ENCODE measurements at places on chromosomes 2 and 18.

- DNase-seq, result no peak
These were observed 65.4 kb downstream of the PLA2R1 start for GRCh38 chr2:159996792-159997546.

DNA sequence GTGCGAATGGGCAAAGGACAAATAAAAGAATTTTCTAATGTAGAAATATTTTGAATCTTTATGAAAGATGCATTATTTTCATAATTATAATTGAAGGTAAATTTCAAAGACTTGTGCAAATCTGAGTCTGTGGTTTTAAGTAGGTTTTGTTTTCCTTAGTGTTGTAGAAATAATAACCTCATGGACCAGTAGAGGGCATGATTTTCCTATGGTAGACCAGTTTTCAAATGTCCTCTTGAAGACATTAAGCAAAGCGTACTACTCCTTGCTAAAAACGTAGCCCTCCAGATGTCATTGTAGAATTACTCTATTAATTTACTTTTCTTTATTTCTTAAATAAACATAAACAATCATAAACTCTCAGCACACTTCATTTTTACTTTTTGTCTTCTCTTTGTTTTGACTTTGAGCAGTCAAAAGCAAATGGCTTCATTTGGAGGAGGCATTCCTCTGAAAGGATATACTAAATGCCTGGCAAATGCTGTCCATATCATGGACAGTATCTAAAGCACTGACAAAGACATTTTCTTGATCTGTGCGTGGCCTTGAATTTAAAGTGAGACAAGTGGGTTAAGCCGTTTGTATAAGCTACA lies 85.8 kb upstream of the FAM237A start:
- no peak for DNase-seq

DNA sequence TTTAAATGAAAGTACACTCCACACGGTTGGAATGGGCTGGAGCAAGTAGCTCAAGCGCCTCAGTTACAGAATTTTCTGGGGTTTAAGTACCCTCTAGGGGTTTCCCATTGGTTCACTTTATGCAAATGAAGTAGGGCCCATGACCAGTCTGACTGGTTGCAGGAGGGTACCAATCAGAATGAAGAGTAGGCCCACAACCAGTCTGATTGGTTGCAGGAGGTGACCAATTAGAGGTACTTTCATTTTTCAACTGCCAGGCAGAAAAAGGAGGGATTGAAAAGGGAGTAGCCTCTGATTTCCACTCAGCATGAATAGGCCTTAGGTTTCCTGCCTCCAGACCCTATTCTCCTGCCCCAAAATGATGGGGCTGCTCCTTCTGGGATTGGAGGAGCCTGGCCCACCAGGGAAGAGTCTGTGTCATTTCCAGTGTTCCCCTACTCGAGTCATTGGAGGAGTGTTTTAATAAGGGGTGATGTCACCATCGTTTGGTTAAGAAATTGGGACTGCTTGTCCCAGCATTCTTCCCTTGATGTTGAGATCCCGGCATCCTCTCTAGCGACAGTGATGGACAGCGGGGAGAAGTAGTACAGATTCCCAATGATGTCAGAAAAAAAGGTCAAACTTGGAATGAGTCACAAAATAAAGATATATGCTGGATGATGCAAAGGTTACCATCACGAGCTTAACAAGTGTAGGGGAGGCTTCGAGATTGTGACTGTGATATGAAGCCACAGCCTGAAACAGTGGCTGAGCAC lies 210.4 kb downstream of the SH3BP4 start:
- DNase-seq, result no peak

- no peak for DNase-seq
These were observed 87.2 kb downstream of the NRP2 start for GRCh38 chr2:205769495-205769850.

- no peak for DNase-seq
These were observed 115.3 kb upstream of the RBBP8 start for GRCh38 chr18:22817844-22818243.

GRCh38 chr2:106076941-106077340 lies 117.2 kb downstream of the UXS1 start:
- no peak for DNase-seq

DNA sequence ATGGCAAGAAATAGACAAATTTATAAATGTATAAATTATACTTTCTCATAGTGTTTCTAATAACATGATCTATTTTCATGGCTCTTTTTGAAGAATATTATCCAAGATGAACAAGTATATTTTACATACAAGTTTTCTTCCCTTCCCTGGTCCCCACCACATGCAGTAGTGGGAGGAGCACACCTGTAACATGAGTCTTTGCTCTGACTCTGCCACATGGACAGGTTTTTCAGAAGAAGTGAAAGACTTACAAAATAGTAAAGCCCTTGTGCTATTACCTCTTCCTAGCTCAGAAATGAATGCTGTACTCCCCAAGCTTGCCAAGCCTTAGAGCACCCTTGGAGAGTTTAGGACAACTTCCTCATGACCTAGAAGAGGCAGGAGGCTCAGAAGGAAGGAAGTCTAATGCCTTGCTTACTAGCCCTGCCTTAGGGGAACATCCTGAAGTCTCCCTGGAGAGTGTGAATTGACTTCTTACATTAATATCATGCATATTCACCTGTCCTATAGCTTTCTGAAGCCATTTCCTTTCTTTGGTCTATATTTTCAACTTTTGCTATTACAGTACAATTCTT lies 18.4 kb downstream of the MXD1 start:
- no peak for DNase-seq

DNA sequence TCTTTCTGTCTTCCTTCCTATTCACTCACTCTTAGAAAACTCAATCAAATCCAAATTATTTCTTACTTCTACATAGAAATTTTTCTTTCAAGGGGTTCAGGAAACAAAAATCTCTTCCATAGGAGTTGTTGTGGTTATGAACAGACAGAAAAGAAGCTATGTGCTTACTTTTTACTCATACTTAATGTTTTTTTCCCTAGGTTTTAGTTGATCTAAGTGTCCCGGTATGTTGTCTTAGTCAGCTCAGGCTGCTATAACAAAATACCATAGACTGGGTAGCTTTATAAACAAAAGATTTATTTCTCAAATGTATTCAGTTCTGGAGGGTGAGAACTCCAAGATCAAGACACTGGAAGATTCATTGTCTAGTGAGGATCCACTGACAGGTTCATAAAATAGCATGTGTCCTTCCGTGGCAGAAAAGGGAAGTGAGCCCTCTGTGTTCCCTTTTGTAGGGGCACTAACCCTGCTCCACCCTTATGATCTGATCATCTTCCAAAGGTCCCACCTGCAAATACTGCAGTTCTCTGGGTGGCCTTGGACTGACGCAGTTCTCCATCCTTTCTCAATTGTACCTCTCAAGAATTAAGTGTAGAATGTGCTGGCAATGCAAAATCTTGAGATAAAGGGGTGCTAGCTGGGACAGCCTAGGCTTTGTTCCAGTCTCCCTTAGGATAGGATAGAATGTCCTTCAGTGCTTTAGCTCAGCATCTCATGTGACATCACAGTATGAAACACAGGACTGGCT lies 14.4 kb upstream of the VRK2 start:
- no peak for DNase-seq

DNA sequence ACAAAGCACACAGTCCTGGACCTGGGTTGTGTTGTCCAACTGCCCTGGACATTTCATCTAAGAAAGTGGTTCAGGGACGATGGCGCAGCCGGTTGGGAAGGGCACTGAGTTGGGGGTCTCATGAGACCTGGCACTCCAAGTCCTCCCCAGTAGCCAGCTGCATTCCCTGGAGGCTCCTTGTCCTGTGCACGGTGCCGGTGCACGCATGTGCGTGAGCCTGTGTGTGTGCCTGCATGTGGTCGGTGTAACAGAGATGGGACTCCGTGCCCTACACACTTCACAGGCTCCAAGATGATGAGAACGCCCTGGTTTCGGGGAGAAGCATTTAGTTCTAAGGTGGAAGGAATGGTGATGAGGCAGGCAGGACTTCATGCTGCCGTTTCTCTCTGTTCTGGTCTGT lies 124.9 kb upstream of the PXDN start:
- no peak for DNase-seq

DNA sequence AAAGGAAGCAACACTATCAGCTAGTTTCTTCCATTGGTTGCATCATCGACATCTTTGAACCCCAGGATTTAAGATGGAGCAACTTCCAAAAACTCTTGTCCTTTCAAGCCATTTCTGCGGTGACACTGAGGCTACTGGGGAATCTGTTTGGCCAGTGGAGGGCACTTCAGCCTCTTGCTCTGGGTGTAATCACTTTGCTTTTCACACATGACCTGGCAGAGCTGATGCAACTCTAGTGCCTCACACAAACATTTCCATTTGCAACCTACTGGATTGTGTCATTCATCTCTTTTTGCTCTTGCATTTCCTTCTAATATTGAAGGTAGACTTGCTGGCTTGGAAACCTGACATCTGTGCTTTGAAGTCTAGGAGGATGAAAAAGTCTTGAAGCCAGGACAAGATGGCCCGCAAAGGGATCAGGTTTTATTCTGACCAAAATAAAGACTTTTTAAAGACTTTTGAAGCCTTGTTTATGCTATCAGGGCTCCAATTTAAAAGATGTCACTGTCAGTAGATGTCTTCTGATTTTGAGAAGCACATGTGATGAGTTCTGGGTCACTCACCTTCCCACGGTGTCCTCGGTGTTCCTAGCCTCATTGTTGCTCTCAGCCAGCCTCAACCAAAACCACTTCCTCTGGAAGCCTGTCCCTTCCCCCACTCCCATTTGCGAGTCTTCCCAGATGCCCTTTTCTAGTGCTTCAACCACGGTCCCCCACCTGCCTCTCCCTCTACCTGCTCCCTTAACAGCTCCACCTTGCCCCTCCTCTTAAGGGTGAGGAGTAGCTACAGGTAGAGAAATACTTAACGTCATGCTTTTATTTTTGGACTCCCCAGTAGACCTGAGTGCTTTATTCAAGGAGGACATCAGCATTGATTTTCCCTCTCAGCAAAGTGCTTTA lies 69.7 kb upstream of the KCNE4 start:
- DNase-seq, result no peak

- no peak for DNase-seq
These were observed 45.3 kb upstream of the PSME4 start for GRCh38 chr2:54015798-54016699.

- no peak for DNase-seq
These were observed 117.5 kb upstream of the TEX51 start for GRCh38 chr2:126781206-126781605.

DNA sequence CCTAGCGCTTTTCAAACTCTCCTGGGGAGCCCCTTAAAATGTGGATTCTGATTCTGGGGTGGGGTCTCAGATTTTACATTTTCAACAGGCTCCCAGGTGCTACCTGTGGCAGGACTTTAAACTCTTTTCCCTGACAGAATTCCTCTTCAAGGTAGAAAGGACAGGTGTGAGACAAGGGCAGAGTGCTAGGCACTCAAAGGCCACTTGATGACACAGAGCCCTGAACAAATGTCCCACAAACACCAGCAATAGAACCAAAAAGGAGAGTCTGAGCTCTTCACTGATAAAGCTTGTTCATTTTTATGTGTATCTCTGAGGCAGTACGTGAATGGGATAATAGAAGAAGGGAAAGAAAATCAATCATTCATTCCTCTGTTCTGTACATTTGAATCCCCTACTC lies 77.7 kb upstream of the PELI1 start:
- no peak for DNase-seq

DNA sequence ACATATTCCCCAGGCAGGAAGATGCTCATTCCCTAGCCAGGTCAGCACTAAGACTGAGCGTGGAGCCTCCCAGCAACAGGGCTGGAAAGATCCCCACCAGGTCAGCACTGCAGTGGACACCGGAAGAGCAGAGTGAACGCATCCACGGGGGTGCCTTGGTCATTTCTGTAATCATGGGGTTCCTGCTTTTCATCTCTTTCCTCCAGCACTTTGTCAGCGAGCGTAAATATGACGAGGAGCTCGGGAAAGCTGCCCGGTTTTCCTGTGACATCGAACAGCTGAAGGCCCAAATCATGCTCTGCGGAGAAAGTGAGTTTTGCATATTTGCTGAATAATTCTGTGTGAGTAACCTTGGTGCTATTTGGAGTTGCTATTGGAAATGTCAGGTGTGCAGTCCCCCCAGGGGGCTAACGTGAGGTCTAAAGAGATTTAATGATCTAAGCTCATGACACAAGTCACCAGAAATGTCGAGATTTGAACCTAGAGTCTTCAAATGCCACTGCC lies 40.1 kb downstream of the KCTD18 start:
- no peak for DNase-seq

GRCh38 chr2:78979380-78980151 lies 45.9 kb upstream of the REG3G start:
- DNase-seq, result no peak

- no peak for DNase-seq
These were observed 345.2 kb upstream of the VRK2 start for GRCh38 chr2:57701391-57701791.

DNA sequence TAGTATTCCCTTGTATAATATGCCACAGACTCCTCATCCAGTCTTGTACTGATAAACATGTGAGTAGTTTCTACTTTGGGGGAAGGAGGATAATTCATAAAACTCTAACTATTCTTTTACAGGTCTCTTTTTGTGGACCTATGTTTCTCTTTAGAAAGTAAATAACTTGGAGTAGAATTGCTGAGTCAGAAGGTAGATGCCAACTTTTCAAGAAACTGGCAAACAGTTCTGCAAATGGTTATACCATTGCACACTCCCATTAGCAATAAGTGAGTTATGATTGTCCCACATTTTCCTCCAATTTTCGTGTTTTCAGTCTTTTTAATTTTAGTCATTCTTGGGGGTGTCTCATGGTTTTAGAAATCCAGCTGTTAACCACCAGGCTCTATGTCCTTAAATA lies 477.2 kb upstream of the LRRTM4 start:
- no peak for DNase-seq

GRCh38 chr2:183089192-183089851 lies 10.8 kb downstream of the DUSP19 start:
- DNase-seq, result no peak

GRCh38 chr2:148721991-148722777 lies 77.6 kb downstream of the EPC2 start:
- DNase-seq, result no peak
